Brain microvascular endothelial cell (primary cell): ENCODE measurements at places on chromosomes 6 and 20.

GRCh38 chr20:25136643-25137559, 55.0 kb upstream of the VSX1 start:
- peak; percentile 76 for DNase-seq

DNA sequence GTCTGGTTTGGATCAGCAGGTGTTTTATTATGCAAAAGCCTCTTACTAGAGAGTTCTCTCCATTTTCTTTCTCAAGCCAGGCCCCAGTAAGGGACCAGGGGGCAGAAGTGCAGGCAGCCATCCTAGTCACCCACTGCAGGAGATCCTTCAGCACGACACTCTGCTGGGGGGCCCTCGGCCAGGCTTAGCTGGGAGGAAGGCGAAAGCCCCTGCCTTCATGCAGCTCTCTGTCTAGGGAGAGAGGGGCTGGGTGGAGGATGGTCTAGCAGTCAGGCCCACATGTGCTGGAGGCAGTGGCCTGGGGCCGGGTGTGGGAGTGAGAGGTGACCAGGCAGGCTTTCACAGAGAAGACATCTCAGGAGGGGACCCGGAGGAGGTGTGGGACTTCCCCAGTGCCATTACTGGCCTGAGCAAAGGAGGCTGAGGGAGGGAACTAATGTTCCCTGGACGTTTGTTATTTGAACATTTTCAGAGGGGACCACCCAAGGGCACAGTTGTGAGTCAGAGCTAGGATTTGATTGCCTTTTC, 33.5 kb upstream of the VSTM2L start:
- DNase-seq: no peak

GRCh38 chr20:43271980-43272379, 82.3 kb upstream of the PTPRT start:
- DNase-seq: no peak

GRCh38 chr20:17652411-17652810, 29.6 kb downstream of the RRBP1 start:
- no peak for DNase-seq

DNA sequence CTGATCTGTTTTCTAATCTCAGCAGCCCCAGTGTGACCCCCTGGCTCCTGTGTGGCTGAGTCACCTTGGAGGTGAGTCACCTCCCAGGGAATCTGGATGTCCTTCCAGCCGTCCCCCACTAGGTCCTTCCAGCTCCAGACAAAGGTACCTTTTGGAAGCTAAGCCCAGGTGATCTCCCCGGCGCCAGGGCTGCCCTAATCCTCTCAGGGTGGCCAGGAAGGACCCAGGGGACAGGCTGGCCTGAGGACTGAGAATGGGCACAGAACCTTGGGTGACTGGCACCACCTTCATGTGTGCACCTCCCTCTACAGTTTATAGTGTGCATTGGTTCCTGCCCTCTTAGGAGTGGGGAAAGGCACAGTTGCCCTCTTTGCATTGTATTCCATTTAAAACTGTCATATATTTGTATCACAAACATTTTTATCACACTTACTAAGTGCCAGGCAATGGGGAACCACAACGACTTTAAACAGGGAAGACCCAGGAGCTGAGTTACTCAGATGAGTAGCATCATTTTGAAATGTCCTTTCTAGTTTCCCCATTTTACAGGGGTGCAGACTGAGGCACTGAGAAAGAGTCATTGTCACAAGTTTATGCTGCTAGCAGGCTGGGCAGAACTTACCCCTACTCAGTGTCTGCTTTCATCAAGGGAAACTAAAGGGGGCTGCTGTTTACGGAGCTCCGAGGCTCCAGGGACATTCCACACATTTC, 2.6 kb upstream of the BPIFB4 start:
- DNase-seq: no peak

GRCh38 chr6:56555438-56555872, 87.2 kb downstream of the DST start:
- peak; percentile 71 for DNase-seq

DNA sequence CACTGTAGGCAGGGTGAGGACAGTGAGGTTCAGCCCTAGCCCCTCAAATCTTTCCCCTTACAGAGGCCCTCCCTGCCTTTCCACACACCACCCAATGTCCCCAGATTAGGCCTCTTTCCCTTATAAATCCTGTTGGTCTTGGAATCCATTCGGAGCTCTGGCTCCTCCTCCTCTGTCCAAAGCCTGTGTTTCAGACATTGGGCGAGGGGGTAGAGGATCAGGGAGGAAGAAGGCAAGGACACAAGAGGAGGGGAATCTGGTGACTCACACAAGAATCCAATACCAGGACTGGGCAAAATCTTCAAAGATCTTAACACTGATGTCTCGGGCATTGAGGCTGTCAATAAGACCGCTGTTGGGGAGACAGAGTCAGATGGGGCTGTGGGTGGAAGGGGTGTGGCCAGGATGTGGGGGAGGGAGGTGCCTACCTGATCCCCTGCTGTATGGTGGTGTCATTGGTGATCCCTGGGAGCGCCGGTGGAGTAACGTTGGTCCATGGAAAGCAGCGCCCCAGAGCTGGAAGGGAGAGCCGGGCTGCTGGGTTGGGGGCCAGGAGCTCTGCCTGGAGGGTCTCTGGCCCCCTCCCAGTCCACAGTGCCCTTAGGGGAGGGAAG, 7.6 kb downstream of the SLC44A4 start:
- DNase-seq: no peak

DNA sequence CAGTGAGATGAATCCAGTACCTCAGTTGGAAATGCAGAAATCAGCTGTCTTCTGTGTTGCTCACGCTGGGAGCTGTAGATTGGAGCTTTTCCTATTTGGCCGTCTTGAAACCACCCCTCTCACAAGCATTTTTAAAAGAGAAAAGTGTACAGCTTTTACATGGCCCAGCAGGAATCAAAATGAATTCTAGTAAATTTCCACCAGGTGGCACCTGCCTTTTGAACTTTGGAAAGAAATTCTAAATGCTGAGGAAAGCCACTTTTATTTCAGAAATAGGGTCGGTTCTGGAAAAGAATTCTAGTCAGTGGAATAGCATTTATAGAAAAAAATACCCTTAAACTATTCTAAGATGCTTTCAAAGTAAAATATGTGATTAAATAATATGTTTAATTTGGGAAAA, 647.8 kb downstream of the CD109 start:
- no peak for DNase-seq

- no peak for DNase-seq
Measured at GRCh38 chr6:165949324-165949723, 218.3 kb downstream of the TBXT start.

- DNase-seq: no peak
Measured at GRCh38 chr6:109441069-109441816, 719 bp downstream of the SMPD2 start.

GRCh38 chr6:84348801-84349200, 121.4 kb upstream of the CEP162 start:
- DNase-seq: no peak
